ENCODE measurements at places on chromosomes 12 and 14.
A peak's percentile ranks its signal among the peaks of the same experiment; 100 is the strongest.

DNA sequence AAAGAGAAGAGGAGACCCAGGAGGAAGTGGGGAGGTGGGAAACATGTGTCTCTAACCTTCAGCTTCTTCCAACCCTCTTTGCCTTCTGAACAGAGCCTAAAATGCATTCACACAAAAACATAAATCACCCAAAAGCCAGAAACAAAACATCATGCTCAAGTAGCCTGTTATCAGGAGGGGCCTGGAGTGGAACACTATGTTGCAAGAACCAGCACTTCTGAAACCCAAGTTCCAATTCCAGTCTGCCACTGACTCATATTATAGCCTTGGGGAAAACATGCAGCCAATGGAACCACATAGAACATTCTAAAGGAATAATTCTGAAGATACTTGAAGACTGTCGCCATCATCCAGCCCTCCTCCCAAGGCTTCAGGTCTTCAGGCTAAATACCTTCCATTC, 169.8 kb upstream of the PLXNC1 start:
- DNase-seq, result peak; percentile 57

- DNase-seq, result no peak
Observed at GRCh38 chr14:75543253-75543652, 21.0 kb downstream of the BATF start.

DNA sequence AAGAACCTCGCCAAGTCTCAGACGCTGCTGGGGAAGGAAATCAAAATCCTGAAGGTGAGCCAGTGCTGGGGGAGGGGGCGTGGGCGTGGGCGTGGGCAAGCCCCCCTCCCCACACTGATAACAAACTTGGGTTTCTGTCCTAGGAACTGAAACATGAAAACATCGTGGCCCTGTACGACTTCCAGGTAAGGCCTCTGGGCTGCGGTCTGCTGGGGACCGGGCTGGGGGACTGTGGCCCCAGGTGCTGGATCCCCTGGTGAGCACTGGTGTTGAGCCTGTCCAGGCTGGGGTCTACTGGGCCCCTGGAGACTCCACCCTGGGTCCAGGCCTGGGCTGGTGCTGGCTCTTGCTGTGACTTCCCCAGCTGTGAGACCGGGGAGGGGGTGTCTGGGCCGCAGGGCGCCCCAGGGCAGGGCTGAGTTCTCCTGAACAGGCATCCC, 1.2 kb downstream of the ULK1 start:
- no peak for DNase-seq

- DNase-seq, result no peak
Observed at GRCh38 chr12:120369603-120370342, 809 bp upstream of the MSI1 start.

GRCh38 chr12:11075642-11076041, 13.5 kb upstream of the TAS2R46 start:
- DNase-seq, result no peak

DNA sequence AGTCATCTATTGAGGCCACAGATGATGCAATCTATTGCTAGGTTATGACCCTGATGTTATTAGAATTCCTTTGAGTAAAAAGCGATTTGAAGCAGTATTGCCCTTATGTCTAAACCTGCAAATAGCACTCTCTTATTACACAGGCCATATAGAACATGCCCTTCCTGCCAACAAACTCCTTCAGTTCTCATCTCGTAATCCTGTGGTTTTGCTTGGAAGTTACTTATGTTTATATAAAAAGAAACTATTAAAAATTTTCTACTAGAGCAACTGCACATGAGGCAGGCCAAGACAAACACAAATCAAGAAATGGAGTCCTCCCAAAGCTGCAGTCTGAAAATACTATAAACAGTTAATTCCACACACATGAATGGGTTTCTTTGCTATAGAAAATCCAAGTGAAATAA, 1200.2 kb downstream of the LRFN5 start:
- DNase-seq, result peak; percentile 94

GRCh38 chr12:109308534-109309380, at the start of gene FOXN4:
FOXN4 (minus strand) TSS chr12:109309284; CDS start chr12:109308321, 963 bp downstream.
- DNase-seq, result no peak

- DNase-seq, result no peak
Observed at GRCh38 chr14:106062502-106063272, 536.3 kb downstream of the TMEM121 start.

DNA sequence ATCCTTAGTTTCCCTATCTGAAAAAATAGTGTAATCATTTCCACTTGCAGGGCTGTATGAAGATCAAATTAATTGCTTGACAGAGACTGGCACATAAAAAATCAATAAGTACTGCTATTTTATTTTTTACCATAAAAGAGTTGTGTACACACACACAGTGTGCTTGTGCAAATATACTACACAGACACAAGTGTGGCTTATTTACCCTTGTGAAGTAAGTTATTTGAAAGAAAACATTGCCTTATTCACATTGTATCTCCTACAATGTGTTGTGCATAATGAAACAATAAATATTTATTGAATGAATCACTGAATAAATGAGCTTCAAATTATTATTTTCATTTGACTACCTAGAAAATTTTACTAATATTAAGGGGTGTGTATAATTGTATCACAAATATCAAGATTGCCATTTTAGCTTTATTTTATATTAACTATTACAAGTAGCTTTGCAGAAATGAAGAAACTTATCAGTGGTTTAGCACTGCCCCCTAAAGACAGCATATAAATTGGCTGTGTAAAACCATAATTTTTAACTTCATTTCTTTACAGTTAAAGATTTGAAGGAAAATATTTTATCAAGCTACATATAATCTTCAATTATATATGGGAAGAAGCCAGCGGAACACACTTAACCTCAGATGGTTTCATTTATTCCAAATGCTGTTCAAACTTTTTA, 11.3 kb downstream of the GARIN6 start:
- DNase-seq, result no peak

DNA sequence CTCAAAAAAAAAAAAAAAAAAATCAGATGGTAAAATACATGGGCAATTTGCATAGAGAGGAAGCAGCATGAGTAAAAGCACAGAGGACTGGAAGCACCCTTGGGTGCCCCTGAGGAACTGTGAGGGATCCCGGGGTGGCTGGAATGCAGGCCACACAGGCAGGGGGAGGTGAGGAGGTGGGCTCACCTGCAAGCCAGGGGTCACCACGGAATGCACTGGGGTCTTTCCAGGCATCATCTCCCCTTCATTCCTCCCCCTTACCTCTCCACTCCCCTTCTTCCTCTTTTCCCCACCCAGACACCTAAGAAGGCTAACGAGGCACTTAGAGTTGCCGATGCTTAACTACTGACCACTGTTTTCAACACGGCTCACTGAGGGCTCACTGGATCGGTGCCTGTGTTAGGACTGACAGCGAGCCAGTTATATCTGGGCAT, 14.4 kb upstream of the HIP1R start:
- no peak for DNase-seq

- DNase-seq, result no peak
Observed at GRCh38 chr12:75666939-75667334, 155.5 kb upstream of the KRR1 start.

GRCh38 chr14:22915886-22916521, 2.9 kb downstream of the RBM23 start:
- peak; percentile 26 for DNase-seq

DNA sequence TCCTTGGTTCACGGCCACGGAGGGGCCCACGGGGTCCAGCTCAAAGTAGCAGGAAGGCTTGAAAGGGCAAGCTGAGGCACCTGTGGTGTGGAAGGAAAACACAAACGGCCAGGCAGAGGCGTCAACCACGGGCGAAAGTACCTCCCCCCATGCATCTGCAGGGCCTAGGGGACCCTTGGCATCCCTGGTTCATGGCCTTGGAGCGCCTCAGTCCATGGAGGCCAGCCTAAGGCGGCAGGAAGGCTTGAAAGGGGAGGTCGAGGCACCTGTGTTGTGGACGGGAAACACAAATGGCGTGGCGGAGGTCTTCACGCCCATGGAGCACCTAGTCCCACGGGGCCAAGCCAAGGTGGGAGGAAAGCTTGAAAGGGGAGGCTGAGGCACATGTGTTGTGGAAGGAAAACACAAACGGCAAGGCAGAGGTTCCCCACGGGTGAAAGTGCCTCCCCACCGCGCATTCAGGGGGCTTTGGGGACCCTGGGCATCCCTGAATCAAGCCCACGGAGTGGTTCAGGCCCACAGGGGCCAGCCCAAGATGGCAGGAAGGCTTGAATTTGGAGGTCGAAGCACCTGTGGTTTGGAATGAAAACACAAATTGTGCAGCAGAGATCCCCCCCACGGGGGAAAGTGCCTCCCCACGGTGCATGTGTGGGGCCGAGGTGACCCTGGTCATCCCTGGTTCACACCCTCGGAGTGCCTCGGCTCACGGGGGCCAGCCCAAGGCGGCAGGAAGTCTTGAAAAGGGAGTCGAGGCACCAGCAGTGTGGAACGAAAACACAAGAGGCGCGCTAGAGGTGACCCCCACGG, 380.8 kb downstream of the ALG10 start:
- DNase-seq, result no peak

GRCh38 chr14:81450100-81450531, 50.0 kb upstream of the STON2 start:
- no peak for DNase-seq

GRCh38 chr14:81523616-81524015, 10.0 kb downstream of the SEL1L start:
- DNase-seq, result no peak

DNA sequence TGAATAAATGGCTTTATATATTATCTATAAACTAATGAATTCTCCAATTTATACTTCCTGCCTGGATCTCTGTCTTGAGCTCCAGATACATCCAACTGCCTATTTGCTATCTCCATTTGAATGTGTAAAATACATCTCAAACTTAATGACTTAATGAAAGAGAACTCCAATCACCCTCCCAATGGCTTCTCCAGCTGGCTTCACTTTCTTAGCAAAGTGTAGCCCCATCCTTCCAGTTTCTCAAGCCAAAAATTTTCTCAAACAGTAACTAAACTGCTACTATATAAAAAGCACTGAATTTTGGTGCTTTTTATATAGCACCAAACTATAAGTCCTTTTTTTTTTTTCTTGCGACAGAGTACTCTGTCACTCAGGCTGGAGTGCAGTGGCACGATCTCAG, 2.6 kb downstream of the CRY1 start:
- DNase-seq, result no peak

- DNase-seq, result no peak
Observed at GRCh38 chr14:44109036-44109435, 398.0 kb downstream of the FSCB start.

- no peak for DNase-seq
Observed at GRCh38 chr14:104216457-104216856, 78.1 kb downstream of the KIF26A start.

DNA sequence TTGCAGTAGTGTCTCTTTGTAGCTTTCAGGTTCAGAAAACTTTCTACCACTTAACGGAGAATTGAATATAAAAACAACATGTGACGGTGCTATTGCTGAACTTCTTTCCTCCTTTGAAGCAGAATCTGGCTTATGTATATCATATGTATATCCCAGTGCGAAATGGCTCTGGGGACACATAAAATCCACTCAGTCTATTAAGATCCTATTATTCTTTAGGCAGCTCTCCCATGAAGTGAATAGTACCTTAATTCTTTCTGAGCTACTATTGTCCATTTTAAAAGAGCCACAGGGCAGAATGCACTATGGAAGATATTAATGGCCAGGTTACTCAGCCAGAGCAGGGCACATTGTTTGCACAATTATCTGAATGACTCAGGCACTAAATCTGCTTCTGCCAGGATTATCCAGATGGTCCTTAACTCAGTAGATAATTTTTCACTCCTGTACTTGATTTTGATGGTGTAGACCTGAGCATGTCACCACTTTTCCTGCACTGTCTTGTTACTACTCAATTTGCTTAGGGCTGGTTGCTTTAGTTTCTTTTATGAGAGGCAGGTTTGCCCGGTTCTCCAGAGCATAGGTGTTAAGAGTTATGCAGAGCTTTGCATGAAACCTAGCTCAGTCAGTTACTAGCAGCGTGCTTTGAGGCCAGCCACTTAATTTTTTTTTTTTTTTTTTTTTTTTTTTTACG, 5.5 kb downstream of the CNTN1 start:
- DNase-seq, result no peak

DNA sequence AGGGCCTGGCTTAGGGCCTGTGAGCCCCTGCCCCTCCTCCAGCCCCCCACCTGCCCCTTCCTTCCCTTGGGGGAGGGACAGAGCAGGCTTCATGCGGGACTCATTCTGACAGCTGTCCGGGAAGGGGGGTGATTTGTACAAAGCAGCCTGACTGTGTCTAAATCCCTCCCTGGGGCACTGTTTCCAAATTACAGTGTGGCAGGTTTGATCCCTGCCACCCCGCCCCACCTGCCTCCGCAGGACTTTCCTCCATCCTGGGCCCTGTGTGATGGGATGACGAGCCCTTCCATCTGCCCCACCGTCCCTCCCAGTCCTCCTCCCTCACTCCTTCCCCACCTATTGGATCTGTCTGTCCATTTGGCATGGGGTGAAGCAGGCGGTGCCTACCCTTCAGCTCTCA, 363.9 kb downstream of the BCL11B start:
- no peak for DNase-seq

- DNase-seq, result peak; percentile 26
Observed at GRCh38 chr12:14408208-14408607, 42.7 kb downstream of the ATF7IP start.

GRCh38 chr14:98976271-98976670, 295.7 kb downstream of the BCL11B start:
- no peak for DNase-seq

- DNase-seq, result no peak
Observed at GRCh38 chr14:100081997-100082625, 16.9 kb downstream of the EVL start.

GRCh38 chr12:91272461-91273063, 89.9 kb upstream of the DCN start:
- DNase-seq, result peak; percentile 14

DNA sequence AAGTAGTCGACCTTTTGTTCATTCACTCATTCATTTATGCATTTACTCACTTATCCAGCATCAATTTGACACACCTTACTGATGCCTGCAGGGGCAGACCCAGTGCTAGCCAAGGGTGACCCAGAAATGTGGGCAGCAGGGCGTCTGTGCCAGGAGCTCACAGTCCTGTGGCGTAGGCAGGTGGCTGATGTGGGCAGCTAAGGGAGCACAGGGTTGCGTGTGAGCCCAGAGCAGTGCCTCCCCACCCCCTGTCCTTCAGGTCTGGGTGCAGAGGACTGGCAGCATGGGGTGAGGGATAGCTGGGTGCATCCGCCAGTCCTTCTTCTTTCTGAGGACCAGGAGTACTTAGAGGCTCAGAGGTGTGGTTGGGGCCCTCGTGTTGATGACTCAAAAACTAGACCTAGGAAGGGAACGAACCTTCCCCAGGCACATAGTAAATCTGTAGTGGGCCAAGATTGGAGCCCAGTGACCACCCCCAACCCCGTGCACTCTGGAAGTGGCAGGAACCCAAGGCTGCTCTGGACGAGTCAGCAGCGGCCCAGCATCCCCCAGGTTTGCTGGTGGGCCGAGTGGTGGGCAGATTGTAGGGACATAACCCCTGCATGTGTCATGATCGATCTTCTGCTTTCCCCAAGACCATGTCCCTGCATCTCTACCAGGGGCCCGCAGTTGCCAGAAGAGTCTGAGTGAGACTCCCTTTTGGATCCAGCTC, 63.9 kb downstream of the BEGAIN start:
- no peak for DNase-seq

DNA sequence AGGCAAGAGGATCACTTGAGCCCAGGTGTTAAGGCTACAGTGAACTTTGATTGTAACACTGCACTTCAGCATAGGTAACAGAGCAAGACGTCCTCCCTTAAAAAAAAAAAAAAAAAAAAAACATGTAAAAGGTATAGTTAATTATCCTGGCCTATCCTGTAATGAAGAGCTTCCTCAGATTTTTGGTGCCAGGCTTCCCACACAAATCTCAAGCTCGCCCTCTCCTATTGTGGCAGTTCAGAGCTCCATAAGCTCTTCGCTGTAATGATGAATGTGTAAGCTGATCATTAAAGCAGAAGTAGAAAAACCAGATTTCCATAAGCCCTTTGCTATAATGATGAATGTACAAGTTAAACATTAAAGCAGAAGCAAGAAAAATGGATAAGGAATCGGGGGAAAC, 2.0 kb upstream of the SLC39A2 start:
- no peak for DNase-seq
